ENCODE measurements at places on chromosomes 7 and 10. TPM values are rescaled to one million over a fixed set of nuclear protein-coding genes. Genes with fewer than 3 reads are reported as not detected.

The LDB3 gene
- polyA plus RNA-seq, result 2.1 TPM

The CYP3A5 gene
- 0.42 TPM for polyA plus RNA-seq

The EPHB6 gene
- 58.4 TPM for polyA plus RNA-seq

The OR2A12 gene
- polyA plus RNA-seq, result not detected

The SMO gene
- polyA plus RNA-seq, result 1.0 TPM

The BMPR1A gene
- polyA plus RNA-seq, result 8.5 TPM

The PTCD1 gene
- polyA plus RNA-seq, result 0.20 TPM

The ANKRD2 gene
- polyA plus RNA-seq, result 1.3 TPM

The HPSE2 gene
- not detected for polyA plus RNA-seq

The IFT22 gene
- polyA plus RNA-seq, result 104 TPM

The CSTF2T gene
- 17.1 TPM for polyA plus RNA-seq

The IDI1 gene
- 117 TPM for polyA plus RNA-seq

The TAS2R41 gene
- polyA plus RNA-seq, result not detected

The GSTO2 gene
- polyA plus RNA-seq, result 26.0 TPM

Data from Purkinje cell (primary cell).